ENCODE measurements at places on chromosomes 6 and 20.

DNA sequence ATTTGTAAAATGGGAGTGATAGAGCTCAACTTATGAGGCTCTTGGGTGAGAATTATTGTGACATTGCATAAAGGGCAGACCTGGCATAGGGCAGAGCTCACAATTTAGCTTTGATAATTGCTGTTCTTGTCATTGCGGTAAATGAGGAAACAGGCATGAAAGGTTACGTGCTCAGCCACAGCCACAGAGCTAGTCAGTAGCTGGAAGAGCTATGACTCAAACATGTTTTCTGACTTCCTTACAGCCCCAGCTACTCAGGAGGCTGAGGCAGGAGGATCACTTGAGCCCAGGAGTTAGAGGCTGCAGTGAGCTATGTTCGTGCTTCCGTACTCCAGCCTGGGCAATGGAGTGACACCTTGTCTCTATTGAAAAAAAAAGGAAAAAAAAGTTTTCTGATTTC, 3.5 kb upstream of the GHRH start:
- no peak for DNase-seq

- DNase-seq, result no peak
Measured at GRCh38 chr6:149337320-149337719, 19.8 kb downstream of the TAB2 start.

- no peak for DNase-seq
Measured at GRCh38 chr6:109867970-109868358, 110.1 kb upstream of the GPR6 start.

- no peak for DNase-seq
Measured at GRCh38 chr20:55143601-55144000, 668.2 kb downstream of the DOK5 start.

- no peak for DNase-seq
Measured at GRCh38 chr6:131486608-131487007, 86.4 kb upstream of the ARG1 start.

DNA sequence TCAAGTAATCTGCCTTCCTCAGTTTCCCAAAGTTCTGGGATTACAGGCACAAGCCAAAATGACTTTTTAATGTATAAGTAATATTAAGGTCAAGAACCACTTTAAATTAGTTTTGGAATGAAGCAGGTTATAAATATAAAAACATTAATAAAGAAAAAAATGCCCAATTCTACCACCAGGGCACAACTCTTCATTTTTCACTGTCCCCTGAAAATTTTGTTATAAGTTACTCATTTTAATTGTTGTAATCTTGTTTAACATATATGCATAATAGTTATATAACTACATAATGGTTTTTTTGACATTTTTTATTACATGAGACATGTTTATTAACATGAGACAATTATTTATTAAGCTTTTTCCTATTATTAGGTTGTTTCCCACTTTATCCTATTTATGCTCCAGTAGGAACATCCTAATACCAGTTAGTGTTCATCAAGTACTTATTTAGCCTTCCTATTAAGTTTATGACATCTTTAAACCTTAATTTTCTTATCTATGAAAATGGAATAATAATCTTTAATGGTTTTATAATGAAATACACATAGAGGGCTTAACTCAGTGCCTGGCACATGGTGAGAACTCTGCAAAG, 182.1 kb upstream of the SCGN start:
- no peak for DNase-seq

GRCh38 chr6:23013776-23014175, 444.4 kb downstream of the HDGFL1 start:
- no peak for DNase-seq

DNA sequence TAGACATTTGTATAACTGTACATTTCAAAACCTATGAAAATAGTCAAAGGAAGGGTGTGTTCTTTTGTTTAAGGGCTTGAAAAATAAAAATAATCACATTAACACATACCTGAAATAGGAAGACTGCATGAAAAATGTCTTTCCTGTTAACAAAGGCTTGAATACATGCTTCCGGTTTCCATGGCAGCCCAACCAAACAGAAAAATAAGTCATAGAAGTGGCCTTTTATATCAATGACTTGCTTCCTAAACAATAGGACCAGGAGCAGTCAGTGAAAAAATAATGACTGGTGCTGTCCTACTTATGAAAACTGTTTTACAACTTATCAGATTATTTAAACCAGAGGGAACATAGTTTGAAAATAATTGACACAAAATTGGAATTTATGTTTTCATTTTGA, 412.6 kb upstream of the PLCB4 start:
- no peak for DNase-seq

GRCh38 chr6:24472181-24472580, 17.2 kb downstream of the GPLD1 start:
- no peak for DNase-seq

GRCh38 chr6:128290221-128290620, 230.2 kb downstream of the PTPRK start:
- DNase-seq, result no peak

GRCh38 chr6:90190752-90191395, 105.8 kb downstream of the BACH2 start:
- DNase-seq, result no peak

GRCh38 chr6:1726341-1726768, 116.6 kb downstream of the FOXC1 start:
- no peak for DNase-seq

GRCh38 chr6:15659181-15659580, 3.6 kb downstream of the DTNBP1 start:
- DNase-seq, result no peak

GRCh38 chr20:38599410-38599882, 2.2 kb upstream of the ARHGAP40 start:
- DNase-seq, result no peak

GRCh38 chr6:15458021-15458459, 204.8 kb downstream of the DTNBP1 start:
- no peak for DNase-seq

DNA sequence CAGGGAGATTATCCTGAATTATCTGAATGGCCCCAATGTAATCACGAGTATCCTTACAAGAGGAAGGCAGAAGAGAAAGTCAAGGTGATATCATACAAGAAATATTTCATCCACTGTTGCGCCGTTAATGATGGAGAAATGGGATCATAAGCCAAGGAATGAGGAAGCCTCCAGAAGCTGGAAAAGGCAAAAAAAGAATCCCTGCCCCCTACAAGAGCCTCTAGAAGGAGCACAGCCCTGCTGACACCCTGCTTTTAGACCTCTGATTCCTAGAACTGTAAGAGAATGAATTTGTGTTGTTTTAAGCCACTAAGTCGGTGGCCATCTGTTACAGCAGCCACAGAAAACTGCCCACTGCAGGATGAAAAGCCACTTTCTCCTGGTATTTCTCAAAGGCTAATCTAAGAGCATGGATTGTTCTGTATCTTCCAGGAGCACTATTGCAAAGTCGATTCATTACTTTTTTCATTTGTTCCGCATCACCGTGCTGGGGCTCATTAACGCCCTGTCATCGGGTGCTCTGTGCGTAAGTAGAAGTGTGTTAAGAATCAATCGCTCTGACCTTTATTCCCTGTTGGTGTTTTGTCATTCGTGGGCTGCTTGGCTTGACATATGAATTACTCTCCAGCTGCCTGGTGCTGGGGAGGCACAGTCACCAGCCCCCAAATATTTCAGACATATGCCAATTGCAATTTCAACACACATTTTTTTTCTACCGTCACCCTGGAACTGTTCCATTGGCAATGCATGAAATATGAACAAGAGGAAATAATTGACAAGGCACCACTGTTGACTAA, 117.0 kb downstream of the PCSK2 start:
- DNase-seq, result no peak

DNA sequence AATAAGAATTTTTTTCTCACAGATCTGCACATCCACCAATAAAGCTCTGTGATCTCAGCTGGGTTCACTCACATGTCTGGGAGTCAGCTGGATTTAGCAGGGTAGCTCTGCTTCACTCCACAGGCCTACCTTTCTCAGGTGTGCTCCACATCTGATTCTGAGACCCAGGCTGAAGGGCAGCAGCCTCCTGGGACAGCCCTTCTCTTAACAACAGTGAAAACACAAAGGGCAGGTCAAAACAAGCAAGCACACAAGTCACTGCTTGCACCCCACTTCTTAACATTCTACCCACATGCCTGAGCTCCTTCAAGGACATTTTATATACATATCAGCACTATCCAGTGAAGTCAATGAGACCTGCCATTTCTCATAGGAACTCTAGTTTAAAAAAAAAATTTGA, 96.0 kb upstream of the MAP3K4 start:
- DNase-seq, result no peak

GRCh38 chr6:149060300-149060984, 257.1 kb upstream of the TAB2 start:
- peak; percentile 41 for DNase-seq

DNA sequence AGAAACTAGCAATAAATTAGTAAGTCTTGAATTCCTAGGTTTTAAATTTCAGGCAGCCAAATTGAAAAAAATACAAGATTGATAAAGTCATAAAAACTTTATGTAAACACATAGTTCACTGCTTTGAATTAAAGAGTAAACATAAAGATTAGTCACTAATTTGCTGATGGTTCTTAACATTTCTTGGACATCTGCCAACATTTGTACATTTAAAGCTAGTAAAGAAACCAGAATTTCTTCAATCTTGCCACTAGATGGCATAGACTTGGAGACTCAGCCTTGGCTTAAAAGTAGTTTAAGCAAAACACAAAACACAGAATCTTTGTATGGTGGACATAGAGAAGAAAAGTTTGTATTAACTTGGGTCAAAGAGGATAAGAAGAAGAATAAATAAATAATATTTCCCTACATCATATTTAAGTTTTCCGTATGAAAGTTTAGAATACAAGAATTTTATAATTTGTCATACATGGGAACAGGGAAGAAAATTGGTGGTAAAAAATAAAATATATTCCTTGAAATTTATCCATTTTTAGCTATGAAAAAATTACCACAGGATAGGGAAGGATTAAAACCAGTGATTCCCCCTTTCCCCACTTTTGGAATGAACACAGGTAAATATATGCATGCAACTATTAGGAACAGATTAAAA, 41.7 kb upstream of the FAM135A start:
- no peak for DNase-seq

GRCh38 chr6:41713650-41714291, 21.6 kb downstream of the TFEB start:
- no peak for DNase-seq

DNA sequence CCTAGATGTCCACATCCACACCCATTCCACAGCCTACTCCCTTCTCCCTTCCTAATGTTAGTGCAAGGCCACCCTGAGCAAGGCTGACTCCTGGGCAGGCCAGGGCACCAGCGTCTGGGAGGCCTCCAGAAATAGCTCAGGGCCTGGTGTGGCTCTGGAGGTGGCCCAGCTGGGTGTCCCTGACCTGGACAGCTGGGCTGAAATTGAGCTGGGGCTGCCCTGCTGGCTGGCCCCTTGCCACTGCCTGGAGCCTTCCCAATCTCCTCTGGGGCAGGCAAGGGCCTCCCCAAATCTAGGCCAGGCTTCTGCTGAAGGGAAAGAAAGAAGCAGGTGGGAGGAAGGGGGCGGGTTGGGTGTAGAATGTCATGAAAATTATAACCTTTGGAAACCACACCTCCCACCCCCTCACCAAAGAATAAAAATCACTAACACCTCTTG, 2.1 kb downstream of the FAM110A start:
- DNase-seq, result peak; percentile 40

DNA sequence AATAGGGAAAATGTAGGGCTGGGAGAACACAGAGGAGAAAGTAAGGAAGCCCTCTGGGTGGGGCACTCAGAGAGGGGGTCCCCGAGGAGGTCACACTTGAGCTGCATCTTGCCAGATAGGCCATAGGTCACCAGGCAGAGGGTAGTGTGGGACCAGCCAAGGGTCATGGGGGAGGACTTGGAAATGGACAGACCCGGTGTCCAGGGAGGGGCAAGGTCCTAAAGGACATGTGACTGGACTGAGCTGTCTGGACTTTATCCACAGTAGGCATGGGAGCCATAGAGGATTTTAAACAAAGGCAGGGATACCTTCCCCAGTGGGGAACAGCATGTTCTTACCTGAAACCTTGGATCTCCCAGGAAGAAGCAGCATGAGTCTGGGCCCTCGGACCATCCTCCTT, 266.7 kb downstream of the LRFN2 start:
- DNase-seq, result no peak

GRCh38 chr20:39651645-39652325, 689.6 kb downstream of the DHX35 start:
- no peak for DNase-seq

- no peak for DNase-seq
Measured at GRCh38 chr6:111201764-111202163, 114.5 kb downstream of the SLC16A10 start.

GRCh38 chr6:25499615-25500235, 152.3 kb upstream of the SCGN start:
- no peak for DNase-seq

DNA sequence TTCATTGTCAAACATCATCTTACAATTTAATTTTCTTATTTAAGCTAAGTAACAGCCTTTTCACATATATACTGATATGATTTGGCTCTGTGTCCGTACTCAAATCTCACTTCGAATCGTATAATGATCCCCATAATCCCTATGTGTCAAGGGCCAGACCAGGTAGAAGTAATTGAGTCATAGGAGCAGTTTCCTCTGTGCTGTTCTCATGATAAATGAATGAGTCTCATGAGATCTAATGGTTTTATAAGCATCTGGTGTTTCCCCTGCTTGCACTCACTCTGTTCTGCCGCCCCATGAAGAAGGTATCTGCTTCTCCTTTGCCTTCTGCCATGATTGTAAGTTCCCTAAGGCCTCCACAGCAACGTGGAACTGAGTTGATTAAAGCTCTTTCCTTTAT, 25.1 kb upstream of the CMTR1 start:
- DNase-seq, result no peak

DNA sequence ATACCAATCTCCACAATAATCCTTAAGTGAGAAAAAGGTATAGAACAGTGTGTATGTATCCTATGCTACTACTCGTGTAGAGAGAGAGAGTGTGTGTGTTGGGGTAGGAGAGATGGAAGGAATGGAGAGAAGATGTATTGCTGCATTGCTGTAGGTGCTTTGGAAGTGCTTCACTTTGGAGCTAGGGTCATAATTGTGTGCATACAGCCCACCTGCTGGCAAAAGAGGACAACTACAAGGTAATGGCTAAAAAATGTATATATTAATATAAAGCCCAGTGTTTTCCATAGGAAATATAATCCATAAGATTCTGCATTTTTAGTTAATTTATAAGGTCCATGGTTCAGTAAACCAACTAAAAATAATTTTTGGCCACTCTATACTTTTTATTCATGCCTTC, 36.1 kb downstream of the SERAC1 start:
- DNase-seq, result peak; percentile 12
